ENCODE measurements at places on chromosomes 4 and X. TPM values are rescaled to one million over a fixed set of nuclear protein-coding genes. Genes with fewer than 3 reads are reported as not detected.

NFKB1 gene
- total RNA-seq = 21.9 TPM

GAGE1 gene
- not detected for total RNA-seq

DNA sequence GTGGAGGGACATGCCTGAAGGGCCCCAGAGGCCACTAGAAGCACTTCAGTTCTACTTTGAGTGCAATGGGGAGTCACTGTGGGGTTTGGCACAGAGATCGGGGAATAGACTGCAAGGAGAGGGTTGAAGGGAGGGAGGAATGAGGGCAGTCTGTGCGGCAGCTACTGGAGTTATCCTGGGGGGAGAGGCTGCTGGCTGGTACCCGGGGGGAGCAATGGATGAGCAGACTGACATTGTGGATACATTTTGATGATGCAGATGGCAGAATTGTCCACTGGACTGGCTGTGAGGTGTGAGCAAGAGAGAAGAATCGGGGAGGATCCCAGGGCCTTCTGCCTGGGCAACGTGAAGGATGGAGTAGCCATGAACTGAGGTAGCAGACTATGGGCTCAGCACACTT lies 2.8 kb upstream of the MAMLD1 start:
- H3K4me3 ChIP-seq = no peak overlapping the region
- peaks cover 7% of the 10 kb centered on the region for H3K27me3 ChIP-seq
- H3K27ac ChIP-seq = no peak overlapping the region
- peaks cover 8% of the 10 kb centered on the region for H3K4me1 ChIP-seq
- no peak for DNase-seq
- no peaks in the 10 kb centered on the region for H3K36me3 ChIP-seq

DNA sequence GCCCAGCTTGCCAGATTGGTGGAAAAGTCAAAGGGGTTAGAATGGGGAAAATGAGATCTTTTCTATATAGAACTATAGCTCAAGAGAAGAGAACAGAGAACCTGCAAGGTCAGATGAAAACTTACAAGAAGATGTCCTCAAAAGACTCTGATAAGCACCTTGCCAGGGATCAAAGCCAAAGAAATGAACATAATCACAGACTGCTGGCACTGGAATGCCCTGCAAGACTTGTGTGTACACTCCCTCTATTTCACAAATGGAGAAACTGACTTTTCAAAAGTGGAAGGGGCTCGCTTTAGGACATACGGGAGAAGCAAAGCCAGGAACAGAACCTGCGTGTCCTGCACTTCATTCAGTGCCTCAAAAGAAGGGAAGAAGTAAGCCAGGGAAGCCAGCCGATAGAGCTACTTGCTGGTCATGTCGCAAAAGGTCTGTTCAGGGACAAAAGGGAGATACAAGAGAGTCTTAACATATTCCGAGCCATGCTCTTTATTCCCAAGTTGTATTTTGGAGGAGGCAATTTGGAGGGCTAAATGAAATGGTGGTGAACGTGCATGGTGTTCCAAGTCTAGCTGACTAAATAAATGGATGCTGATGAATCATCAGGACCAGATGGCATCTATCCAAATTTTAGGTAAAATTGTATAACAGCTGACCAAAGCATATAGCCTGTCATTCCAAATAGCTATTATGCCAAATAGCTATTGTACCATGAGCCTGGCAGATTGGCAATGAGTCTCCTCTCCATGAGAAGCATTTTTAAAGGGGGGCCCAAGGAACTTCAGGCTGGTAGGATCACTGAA lies 175.6 kb upstream of the GPC4 start:
- DNase-seq = no peak
- no peak overlapping the region for H3K4me3 ChIP-seq
- no peaks in the 10 kb centered on the region for H3K4me1 ChIP-seq
- H3K27ac ChIP-seq = no peak overlapping the region
- H3K27me3 ChIP-seq = no peaks in the 10 kb centered on the region

DNA sequence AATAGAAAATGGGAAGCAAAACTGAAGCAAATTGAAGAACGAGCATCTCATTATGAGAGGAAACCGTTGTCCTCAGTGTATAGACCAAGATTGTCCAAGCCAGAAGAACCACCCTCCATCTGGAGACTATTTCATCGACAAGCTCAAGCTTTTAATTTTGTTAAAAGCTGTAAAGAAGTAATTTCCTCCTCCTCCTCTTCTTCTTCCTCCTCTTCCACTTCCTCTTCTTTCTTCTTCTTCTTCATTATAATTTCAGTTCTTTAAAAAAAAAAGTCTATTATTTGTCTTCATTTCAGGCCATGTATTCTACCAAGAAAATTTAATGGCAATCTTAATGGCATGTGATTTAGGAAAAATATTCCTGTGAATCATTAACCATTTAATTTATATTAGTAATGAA lies 7.6 kb downstream of the PRIMPOL start:
- no peaks in the 10 kb centered on the region for H3K27me3 ChIP-seq
- no peaks in the 10 kb centered on the region for H3K36me3 ChIP-seq
- no peaks in the 10 kb centered on the region for H3K4me1 ChIP-seq
- H3K27ac ChIP-seq = no peak overlapping the region
- no peak overlapping the region for H3K4me3 ChIP-seq
- DNase-seq = no peak

DNA sequence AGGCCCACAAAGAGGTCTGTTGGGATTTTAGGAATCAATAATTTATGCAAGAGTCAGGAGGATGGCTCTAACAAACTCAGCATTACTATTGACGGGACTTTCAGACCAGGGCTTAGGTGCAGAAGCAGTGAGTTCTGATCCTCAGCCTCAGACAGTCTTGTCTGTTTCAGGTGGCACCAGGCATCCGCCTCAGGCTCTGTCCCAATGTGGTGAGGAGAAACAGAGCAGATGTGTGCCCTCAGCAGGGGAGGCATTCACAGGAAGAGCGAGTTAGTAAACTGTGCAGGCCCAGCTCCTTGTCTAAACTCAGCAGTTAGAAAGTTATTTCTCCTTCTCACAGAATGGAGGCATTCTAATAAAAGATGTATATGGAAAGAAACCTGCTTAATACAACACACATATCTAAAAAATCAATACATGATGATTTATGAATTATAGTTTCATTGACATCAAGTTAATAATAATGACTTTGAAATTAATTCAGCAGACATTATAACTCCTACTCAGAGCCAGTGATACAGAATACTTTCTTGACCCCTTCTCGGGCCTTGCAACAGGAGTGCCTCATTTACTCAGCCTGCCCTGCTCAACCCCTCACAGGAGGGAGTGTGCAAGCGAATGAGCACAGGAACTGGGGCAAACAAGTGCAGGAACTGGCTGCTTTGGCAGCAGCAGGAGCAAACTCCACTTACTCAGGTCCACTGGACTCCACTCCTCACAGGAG lies 202.8 kb upstream of the SMIM31 start:
- H3K36me3 ChIP-seq = no peaks in the 10 kb centered on the region
- DNase-seq = no peak
- no peak overlapping the region for H3K4me3 ChIP-seq

RHOH gene
- total RNA-seq = not detected

DNA sequence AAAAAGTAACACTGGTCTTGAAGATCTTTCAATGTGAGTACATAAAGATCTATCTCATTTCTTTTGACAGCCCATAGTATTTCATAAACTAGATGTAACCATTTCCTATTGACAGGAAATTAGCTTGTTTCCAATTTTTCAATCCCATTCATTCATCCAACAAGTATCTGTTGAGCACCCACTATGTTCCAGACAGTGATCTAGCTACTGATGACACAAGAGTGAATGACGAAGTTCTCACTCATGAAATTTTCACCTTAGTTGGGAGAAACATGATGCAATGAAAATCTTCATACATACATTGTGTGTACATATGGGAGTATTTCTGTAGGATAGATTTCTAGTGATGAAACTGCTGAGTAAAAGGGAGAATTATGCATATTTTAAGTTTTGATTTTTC lies 1.7 kb downstream of the CD38 start:
- H3K27me3 ChIP-seq = peaks cover 62% of the 10 kb centered on the region
- no peaks in the 10 kb centered on the region for H3K36me3 ChIP-seq
- no peak overlapping the region for H3K27ac ChIP-seq
- peak overlapping the region; percentile 55 for H3K4me3 ChIP-seq
- no peak for DNase-seq

GRCh38 chr4:20403290-20403689 lies 151.6 kb downstream of the SLIT2 start:
- no peak overlapping the region for H3K27ac ChIP-seq
- H3K4me1 ChIP-seq = no peaks in the 10 kb centered on the region
- H3K27me3 ChIP-seq = no peaks in the 10 kb centered on the region
- no peak overlapping the region for H3K4me3 ChIP-seq
- DNase-seq = no peak

DNA sequence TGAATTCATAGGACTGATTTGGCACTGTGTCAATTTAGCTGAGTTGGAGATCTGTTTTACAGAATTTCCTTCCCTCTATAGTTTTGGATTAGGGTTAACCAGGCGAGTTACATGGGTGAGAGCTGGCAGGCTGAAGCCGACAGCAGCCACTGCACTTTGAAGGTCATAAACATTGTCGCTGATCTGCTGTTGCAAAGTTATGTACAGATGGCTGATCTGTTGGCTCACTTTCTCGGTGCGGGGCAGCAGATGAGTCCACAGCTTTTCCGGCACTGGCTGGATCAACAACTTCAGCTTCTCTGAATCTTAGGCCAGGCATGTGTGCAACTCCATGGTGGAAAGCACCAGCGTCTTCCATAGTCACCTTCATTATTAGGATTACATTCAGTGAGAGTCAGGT lies 173.7 kb downstream of the GPAT3 start:
- H3K27ac ChIP-seq = no peak overlapping the region
- H3K36me3 ChIP-seq = no peaks in the 10 kb centered on the region
- no peak for DNase-seq
- no peak overlapping the region for H3K4me3 ChIP-seq
- H3K27me3 ChIP-seq = no peaks in the 10 kb centered on the region

DNA sequence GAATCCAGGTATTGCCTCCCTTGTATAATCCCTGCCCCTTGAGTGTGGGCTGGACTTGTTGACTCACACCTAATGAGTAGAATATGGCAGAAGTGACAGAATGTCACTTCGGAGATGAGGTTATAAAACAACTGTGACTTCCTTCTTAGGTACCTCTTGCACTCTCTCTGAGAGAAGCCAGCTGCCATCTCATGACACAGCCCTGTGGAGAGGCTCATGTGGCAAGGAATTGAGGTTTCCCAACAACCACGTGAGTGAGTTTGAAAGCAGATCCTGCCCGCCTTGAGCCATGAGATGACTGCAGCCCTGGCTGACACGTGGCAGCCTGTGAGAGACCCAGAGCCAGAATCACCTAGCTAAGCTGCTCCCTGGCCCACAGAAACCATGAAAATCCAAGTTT lies 13.5 kb downstream of the ASB11 start:
- DNase-seq = peak; percentile 59
- no peaks in the 10 kb centered on the region for H3K4me1 ChIP-seq
- no peaks in the 10 kb centered on the region for H3K36me3 ChIP-seq
- H3K27me3 ChIP-seq = no peaks in the 10 kb centered on the region
- no peak overlapping the region for H3K4me3 ChIP-seq

DNA sequence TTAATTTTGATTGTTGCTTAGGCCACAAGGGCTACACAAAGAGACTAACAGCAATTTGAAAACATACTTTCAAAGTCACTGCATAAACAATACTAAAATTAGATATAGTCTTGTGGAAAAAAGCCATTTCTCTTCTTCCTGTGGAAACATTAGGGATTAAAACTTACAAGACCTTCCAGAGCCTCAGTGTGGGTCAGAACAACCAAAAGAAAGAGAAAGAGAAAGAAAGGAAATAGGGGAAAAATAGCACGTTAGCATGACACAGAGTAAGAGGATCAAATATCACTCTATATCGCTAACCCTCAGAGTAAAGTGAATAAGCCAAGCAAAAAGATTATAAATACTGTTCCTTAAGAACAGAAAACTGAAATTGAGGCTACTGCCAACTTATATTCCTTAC lies 127.8 kb upstream of the DIAPH2 start:
- no peak for DNase-seq
- H3K27me3 ChIP-seq = no peaks in the 10 kb centered on the region
- no peaks in the 10 kb centered on the region for H3K4me1 ChIP-seq

DNA sequence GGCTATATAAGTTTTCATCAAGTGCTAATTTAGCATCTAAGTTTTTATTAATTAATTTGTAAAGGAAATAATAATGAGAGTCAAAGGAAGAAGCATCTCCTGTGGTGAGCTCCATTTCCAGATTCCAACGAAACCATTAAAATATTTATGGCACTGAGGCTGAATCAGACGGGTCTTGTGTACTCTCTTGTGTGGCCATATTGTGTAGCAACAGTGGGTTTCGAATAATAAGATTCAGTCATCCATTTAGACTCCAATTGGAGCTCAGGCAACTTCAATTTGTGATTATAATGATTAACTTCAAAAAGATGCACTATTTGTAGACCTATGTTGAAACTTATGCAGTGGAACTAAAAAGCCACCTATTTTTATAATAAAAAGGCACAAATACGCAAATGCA lies 82.4 kb downstream of the SNCA start:
- peaks cover 13% of the 10 kb centered on the region for H3K4me1 ChIP-seq
- peak overlapping the region; percentile 60 for H3K27ac ChIP-seq
- no peaks in the 10 kb centered on the region for H3K27me3 ChIP-seq
- DNase-seq = no peak
- H3K4me3 ChIP-seq = no peak overlapping the region

DNA sequence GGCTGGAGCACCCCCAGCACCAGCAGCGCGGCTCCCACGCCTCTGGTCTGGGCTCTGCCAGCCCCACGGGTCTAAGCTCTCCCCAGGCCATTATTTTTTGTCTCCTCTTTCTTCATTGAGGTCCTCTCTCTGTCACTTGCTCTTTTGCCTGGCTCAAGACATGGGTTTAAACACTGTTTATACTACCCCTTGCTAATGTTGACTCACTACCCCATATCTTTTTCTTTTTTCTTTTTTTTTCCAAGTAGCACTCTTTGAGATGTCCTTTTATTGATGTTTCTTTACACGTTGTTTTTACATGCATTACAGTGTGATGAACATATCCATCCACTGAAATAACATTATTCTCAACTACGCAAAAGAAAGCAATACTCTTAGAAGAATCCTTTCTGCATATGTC lies 1.7 kb upstream of the ERVMER34-1 start:
- no peak for DNase-seq
- no peak overlapping the region for H3K27ac ChIP-seq
- no peaks in the 10 kb centered on the region for H3K27me3 ChIP-seq
- no peaks in the 10 kb centered on the region for H3K36me3 ChIP-seq
- no peak overlapping the region for H3K4me3 ChIP-seq
- no peaks in the 10 kb centered on the region for H3K4me1 ChIP-seq

WAS gene
- total RNA-seq = 0.32 TPM

DNA sequence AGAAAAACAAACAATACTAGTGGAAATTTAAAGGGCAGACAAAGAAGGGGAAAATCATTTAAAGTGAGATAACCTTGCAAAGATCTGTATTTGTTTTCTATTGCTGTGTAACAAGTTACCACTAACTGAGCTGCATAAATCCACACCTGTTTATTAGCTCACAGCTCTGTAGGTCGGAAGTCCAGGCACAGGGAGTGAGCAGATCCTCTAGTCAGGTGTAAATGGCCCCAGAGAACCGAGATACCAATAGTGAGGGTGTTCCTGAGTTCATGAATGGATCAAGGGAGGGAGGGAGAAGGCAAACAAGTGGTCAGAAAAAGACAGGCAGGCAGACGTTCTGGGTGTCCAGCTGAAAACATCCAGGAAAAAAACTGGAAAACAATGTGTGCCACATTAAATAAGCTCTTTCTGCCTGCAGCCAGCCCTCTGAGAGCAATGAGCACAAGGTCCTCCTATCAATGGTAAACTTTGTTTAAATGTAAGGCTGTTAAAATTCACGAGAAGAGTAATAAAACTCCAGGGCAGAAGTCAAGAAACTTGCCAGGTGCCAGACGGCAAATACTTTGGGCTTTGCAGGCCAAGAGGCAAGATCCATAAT lies 25.0 kb downstream of the ADGRA3 start:
- peak overlapping the region; percentile 62 for H3K27ac ChIP-seq
- no peaks in the 10 kb centered on the region for H3K27me3 ChIP-seq
- peak; percentile 57 for DNase-seq
- no peaks in the 10 kb centered on the region for H3K36me3 ChIP-seq
